ENCODE measurements at places on chromosomes 5 and 9. TPM values are rescaled to one million over a fixed set of nuclear protein-coding genes. Genes with fewer than 3 reads are reported as not detected.

Gene LPAR1
- total RNA-seq, result 29.0 TPM

Gene DMGDH
- 0.59 TPM for total RNA-seq

DNA sequence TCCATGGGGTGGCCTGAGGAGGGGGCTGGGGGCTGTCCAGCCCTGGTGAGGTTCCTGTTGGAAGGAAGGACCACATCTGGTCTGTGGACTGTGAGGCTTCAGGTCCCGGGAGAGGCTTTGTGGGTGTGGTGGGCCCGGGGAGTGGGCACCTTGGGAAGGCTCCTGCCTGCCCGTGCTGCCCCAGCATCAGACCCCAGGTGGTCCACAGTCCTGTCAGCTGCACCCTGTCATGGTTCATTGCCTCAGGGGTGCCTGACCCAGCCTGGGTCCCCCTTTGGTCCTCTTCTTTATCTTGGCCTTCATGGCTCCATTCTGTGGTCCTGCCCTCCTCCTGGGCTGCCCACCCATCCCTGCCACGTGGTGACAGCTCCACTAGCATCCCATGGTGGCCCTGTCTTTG, 36.7 kb downstream of the WNK2 start:
- DNase-seq, result no peak

GRCh38 chr5:43981556-43981955, 378.6 kb downstream of the NNT start:
- no peak for DNase-seq

- no peak for DNase-seq
Observed at GRCh38 chr5:87340716-87341115, 72.0 kb downstream of the CCNH start.
